ENCODE measurements at places on chromosomes 2 and 18. TPM values are rescaled to one million over a fixed set of nuclear protein-coding genes. Genes with fewer than 3 reads are reported as not detected.
A peak's percentile ranks its signal among the peaks of the same experiment; 100 is the strongest.

Gene ERBB4
- total RNA-seq = not detected

Gene UGT1A7
- total RNA-seq = not detected

Gene TMEM200C
- not detected for total RNA-seq

Gene LCT
- not detected for total RNA-seq

GRCh38 chr2:174546519-174547506 is 50.8 kb downstream of the WIPF1 start:
- peak; percentile 32 for DNase-seq

GRCh38 chr2:98502556-98503335 is 58.1 kb downstream of the INPP4A start:
- DNase-seq = peak; percentile 66

- DNase-seq = peak; percentile 58
These were observed 216.0 kb downstream of the DSEL start for GRCh38 chr18:67300498-67300897.

GRCh38 chr2:173076581-173077345 is 1.1 kb downstream of the MAP3K20 start:
- peak; percentile 32 for DNase-seq

DNA sequence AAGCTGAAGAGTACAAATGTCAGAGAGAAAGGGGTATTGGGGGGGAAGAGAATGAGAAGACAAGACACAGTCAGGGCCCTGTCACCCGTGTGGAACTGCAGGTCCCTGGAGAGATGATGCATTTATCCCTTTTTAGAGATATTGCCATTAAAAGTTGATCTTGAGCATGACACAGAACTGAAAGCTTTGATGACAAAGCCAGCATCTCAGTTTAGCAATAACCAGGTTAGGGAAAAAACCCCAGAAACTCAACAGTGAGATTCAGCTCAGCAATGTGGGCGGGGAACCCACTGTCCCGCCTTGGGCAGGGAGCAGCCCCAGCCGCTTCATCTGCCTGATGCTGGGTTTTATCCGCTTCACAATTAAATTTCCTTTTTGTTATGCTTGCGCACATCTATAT is 181.1 kb downstream of the NEDD4L start:
- no peak for DNase-seq

DNA sequence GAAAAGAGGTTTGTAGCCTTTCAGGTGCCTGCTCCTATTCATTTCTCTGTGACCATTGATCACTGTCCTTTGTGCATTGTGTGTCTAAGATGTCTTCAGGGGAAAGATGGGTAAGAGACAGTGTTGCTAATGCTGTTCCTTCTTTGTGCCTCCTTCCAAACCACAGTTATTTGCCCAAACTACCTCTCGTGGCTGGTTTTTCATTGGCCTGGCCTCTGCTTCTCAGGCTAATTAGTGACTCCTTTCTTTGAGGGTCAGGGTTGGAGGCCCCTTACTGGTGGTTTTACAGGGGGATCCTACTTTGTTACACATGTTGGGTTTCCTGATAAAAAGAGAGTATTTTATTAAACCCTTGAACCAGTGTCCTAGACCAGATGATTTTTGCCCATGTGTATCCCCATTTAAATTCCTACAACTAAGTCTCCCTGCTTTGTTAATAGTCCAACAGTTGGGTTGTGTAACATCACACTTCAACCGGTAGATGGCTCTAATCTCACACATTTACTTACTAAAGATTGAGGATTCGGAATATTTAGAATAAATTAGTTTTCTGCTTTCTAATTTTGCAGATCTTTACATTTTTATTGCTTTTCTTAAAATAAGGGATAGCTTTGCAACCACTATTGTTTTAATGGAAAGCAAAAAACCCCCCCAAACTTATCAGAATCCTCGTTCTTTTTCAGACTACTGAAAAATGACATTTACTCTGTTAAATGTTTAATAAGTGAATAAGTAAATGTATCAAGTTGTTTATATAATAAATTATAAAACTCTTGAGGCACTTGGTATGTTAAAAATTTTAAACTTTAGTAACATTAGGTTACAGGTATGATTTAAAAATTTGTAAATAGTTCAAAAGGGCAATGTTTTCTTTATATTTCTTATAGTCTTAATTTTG is 2.4 kb downstream of the MARS2 start:
- DNase-seq = peak; percentile 52

DNA sequence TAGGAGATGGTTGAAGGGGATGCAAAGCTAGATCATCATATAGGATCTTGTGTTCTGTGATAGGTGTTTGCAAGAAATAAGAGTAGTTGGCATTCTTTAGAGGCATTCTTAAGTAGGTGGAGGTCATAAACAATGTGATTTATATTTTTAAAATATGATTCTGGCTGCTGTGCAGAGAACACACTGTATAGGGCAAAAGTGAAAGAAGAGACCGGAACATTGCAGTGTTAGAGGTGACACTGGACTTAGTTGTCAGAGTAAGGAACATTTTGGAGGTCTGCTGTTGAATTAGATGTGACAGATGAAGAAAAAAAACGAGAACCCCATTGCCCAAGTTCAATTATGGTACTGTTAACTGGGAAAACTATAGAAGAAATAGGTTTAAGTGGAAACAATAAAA is 37.7 kb downstream of the HAT1 start:
- DNase-seq = no peak

DNA sequence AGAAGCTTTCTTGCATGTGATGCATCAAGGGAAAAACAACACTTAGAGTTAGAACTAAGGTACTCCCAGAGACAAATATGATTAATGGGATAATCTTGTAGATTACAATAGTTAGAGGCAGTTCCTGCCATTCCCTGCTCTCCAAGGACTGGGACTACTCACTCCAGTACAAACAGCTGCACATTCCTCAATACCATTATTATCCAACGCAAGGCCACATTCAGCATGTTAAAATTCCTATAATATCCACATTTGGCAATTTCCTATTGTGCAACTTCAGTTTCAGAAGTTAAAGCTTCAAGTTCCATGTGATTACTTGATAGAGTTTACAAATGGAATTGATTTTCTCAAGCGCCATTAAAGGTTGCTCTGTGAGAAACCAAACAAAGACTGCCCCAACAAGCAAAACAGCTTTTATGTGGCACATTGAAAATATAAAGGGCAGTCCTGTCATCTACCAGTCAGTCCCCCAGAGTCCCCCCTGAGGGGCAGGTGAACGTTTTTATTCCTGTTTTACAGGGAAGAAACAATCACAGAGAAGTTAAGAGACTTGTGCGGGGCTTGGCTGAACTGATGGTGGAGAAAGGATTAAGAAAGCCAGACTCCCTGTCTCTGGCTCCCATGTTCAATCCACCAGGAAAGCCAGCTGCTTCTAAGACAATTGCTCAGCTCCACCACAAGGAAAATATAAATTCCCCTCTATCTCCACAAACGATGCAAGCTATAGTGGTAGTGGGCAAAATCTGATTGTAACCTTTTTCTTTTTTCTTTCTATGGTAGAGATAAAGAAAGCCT is 72.6 kb downstream of the TXNL1 start:
- peak; percentile 96 for DNase-seq

DNA sequence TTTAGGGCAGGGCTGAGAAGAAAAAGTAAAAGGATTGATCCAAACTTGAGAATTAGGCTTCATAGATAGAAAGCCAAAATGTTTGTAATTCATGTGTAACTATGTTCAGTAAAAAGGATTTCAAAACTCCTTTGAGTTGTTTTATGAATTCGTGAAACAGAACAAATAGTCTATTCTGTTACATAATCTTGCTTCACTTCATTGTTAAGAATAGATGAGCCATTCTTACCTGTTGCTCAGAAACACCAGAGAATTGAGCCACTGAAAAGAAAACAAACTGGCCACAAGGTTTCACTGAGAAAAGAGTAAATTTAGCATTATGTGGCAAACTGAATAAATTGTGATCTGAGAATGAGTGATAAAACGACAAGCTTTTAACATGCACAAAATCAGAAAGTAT is 4.5 kb upstream of the ITPRID2 start:
- no peak for DNase-seq

DNA sequence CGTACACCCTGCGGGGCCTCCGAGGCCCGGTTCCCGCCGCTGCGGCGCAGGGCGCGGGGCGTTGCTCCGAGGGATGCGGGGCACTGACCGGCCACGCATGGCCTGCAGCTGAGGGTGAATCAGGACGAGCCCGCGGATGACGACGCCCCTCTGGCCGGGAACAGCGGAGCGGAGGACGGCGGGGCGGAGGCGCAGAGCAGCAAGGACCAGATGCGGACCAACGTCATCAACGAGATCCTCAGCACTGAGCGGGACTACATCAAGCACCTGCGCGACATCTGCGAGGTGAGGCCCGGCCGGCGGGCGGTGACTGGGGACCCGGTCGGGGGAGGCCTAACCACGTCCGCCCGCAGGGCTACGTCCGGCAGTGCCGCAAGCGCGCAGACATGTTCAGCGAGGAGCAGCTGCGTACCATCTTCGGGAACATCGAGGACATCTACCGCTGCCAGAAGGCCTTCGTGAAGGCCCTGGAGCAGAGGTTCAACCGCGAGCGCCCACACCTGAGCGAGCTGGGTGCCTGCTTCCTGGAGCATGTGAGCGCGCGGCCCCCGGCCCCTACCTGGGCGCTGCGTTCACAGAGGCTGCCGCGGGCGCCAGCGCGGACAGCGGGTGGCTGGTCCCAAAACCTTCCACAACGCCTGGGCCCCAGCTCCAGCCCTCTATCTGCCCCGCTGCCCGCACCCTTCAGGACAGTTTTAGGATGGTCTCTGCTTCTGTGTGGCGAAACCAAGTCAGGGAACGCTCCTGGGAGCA is 53.2 kb downstream of the FAM168B start:
- no peak for DNase-seq

All from LHCN-M2 (cell line).